Activated T-helper 1 cell treated with anti-CD3 and anti-CD28 coated beads, Interleukin-2, amount 50 U/mL, for 16 hours (primary cell): ENCODE measurements at places on chromosomes 5 and 9.

- DNase-seq = no peak
Measured at GRCh38 chr5:17817990-17818389, 183.7 kb downstream of the TAF11L14 start.

DNA sequence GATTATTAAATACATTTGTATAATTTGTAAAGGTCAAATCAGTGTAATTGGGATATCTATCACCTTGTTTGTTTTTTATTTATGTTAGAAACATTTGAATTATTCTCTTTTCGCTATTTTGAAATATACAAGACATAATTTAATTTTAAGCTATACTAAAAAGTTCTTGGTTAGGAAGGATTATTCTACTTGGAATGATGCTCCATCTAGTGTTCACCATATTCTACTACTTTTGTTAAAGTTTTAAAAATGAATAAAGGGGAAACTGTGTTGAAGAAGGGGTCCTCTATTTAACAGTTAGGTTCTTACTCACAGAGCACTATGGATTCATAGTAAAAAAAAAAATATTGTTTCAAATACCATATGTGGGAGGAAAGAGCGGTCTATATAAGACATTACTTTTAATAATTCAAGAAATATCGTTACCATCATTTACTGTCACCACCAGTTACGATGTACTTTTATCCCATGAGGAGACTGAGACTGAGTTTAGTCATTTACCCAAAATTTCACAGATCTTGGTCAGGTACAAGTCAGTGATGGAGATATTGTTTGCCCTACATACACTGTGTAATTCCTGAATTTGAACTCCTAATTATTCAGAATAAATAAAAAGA, 6.3 kb upstream of the STOM start:
- no peak for DNase-seq

DNA sequence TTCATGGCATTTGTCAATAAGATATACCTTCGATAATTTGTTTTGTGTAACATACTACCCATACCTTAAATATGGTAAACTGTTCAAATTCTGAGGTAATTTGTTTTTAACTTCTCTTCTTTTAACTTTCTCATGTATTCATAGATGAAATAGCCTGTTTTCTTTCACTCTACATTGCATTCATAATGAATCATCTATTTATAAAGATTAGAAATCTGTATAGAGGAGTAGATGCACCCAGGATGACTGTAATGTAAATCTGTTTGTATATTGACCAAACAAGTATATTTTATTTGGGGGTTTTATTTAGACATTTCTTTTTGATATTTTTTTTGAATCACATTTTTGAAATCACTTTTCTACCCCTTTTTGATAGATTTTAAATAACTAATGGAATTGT, 144.6 kb downstream of the CD180 start:
- DNase-seq = no peak

DNA sequence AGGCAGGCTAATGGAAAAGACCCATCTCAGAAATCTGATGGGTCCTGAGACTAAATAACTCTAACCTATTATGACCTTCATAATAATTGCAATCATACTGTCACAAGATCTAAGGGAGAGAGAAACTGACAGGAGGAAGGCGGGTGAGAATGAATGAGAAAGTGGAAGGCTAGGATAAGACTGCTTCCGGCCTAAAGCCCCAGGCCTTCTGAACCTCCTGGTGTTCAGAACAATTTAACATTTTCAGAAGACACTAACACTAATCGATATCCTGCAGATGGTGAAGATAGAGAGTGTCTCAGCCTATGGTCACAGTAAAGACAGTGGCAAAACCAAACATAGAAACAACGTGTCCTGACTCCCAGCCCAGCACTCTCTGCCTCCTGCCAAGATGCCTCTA, 1.2 kb downstream of the RPS14 start:
- DNase-seq = no peak

DNA sequence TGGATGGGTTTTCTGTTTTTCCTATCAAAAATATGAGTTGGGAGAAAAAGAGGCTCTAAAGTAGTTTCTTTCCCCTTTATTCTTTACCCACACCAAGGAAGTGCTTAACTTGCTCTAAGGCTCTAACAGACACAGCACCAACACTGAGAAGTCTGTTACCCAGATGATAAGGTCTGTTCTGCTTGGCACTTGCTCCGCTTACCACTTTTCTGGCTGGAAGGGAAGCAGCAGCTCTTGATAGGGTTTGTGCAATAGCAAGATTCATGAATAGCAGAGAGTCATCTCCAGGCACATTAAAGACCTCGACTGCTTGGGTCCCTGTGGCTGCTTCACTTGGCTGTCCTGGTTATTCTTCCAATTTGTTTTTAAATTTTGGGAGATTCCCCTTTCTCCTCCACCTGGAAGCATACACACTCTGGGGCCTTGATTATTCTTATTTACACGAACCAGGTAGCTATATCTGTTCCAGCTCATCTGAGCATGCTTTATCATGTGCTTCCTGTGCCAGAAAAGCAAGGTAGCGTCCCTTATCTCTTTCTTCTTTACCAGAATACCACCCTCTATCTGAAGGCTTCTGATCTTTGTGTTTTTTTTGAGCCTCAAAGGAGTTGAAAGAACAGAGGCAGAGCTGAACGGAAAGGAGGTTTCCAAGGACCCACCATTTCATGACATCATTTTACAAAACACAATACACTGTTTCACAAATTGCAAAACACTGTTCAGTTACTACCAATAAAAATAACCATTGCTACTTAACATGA, 24.8 kb downstream of the PPP3R2 start:
- no peak for DNase-seq

DNA sequence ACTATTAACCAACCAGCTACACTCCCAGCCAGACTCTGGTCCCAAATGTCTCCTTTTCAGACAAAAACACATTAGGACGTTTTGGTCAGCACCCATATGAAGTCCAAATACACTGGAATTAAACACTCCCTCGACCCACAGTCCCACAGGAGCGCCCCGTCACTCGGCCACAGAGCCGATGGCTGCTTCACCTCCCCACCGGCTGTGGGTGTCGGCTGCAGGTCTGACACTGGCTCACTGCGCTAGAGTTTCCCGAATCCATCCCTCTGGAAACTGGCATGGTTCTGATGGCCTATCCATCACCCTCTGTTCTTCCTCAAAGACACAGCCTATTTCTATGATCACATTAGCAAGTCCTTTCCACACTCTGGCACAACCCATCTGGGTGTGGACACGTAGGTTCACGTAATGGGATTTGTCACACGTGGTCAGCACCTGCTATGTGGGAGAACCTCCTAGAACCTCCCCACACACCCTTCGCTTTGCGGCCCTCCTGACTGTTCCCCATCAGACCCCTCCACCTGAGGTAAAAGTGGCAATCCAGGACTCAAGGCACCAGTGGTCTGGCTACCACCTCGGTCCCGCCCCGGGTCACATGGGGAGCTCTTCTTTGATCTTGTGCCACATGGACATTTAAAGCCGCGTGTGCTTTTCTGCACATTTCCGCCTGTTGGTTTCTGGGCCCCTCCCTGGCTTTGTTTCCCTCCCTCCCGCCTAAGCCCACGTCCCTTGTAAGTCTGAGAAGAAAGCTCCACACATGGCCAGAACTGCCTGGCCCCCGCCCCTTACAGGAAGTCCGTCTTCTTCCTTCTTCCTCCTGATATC, 131.1 kb upstream of the PHYKPL start:
- no peak for DNase-seq

DNA sequence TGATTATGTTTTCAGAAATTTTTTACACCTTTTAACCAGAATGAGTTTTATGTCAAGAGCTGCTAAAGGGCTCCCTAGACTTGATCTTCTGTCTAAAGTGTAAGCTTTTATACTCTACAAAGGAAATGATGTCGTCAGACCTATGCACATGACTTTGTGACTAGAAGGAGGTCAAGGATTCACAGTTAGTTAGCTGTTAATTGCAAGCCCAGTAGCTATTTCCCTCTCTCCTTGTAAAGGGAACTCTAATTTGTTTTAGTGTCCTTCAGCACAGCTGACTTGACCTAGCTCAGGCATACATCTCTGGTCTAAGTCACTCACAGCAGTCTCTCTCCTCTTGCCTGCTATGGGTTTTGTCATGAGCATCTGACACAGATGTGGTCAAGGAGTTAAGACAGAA, 173.5 kb upstream of the NREP start:
- DNase-seq = no peak

GRCh38 chr9:6433410-6433809, 20.4 kb downstream of the UHRF2 start:
- no peak for DNase-seq

DNA sequence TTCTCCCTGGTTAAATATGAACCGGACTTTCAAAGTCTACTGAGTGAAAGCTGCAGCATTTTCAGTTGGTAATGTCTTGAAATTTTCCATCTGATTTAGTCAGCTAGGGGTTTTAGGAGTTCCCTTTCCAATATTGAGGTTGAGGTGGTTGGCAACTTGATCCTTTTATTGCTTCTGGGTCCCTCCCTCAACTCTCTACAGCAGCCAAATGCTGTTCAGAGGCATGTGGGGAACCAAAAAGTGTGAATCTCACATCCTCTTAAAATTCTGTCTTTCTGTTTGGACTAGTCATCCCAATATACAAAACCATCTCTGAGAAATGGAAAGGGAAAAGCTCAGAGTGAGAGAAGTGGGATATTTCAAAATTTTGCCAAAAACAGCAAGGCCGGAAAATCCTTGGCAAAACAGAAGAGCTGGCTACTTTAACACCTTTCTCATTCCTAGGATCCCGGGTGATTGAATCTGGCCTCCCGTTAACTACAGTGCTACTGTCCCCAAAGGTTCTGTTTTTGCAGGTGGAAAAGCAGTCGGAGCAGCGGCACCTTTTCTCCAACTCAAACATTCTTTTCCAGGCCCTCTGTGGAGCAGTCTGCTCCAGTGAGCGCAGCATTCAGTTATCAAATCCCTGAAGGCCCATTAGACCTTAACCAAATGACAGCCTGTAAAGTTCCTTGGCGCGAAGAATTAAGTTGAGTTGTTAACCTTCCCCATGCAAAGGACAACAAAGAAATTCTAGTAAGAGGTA, 345.9 kb upstream of the NUDT12 start:
- no peak for DNase-seq

- DNase-seq = no peak
Measured at GRCh38 chr5:14983666-14984441, 112.3 kb upstream of the ANKH start.

DNA sequence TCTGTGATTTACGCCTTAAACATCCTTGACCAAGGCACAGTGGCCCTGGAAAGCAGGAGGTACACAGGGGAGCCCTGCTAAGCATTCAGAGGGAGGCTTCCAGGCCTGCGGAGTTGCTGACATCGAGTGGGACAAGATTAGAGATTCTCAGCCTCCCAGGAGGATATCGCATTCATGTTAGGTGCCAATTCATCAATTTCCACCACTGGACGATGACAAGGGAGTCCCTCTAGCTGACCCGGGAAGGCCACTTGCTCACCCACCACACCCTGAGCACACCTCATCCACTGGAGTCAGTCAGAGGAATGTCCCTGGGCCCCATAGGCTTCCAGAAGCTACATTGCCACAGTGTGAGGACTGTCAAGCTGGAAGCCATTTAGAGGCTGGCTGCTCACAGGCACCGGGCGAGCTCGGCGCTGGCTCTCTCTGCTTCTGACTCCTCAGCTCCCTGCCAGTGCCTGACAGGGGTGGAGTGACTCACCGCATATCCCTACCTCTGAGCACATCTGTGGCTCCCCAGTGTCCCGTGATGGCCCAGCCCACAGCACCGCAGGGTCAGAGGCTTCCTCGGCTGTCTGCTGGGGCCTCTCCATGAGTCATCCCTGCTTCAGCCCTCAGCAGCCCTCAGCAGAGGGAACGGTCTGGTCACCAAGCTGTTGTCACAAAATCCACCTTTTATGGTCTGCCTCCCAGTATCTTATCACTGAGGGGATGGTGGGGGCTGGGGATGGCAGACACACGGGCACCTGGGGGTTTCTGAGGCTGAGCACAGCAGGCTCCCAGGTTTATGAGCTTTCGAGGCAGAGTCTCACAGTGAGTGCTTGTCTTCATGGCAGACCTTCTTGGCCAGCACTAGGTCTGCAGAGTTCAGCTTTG, 117.5 kb downstream of the ZNF608 start:
- DNase-seq = no peak

- DNase-seq = no peak
Measured at GRCh38 chr9:137278061-137278701, 655 bp downstream of the TOR4A start.

- DNase-seq = no peak
Measured at GRCh38 chr9:136997830-136998234, 1.5 kb upstream of the CLIC3 start.

DNA sequence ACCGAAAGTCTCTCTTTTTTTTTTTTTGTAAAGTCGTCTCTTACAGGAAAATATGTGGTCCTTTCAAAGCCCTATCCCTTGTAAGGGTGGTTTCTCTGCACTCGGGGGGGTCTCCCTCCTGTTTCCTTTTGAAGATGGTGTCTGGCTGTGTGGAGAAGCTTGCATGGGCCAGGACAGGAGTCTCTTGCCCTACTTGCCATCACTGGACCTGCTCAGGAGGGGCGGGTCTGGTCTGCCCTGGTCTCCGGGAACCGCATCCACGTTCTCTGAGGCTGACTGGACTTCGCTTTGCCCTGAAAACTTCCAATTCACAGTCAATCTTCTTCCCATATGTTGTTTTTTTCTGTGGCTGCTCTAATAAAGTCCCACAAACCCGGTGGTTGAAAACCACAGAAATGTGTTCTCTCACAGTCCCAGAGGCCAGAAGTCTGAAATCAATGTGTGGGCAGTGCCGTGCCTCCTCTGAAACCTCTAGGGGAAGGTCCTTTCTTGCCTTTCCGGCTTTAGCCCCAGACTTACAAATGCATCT, 92.9 kb upstream of the IER5L start:
- no peak for DNase-seq

GRCh38 chr9:129011170-129011569, 17.0 kb downstream of the SH3GLB2 start:
- DNase-seq = no peak

GRCh38 chr9:19032406-19032805, 603 bp downstream of the SAXO1 start:
- no peak for DNase-seq

- DNase-seq = no peak
Measured at GRCh38 chr9:115599898-115600297, 481.9 kb upstream of the TNC start.

DNA sequence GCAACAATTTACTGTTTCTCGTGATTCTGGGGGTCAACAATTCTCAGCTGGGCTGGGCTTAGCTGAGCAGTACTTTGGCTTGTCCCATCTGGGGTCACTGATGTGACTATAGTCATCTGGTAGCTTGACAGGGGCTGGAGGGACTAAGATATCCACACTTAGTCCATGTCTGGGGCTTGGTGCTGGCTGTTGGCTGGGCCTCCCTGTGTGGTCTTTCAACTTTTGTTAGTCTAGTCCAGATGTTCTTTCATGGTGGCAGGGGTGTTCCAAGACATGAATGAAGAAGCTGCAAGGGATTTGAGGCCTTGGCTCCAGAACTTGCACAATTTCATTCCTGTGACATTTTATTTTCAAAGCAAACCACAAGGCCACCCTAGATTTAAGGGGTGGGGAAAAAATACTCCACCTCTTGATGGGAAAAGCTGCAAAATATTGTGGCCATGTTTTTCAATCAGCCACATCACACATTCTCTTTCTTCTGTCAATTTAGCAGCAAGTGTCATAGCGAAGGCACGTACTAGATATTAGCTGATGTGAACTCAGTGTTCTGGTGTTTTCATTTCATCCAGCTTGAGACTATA, 59.2 kb downstream of the TSSK1B start:
- DNase-seq = no peak

GRCh38 chr9:95653246-95653645, 136.5 kb upstream of the PTCH1 start:
- no peak for DNase-seq
